Left lung (tissue), 14 donors: ENCODE measurements at places on chromosomes 13 and 19.

DNA sequence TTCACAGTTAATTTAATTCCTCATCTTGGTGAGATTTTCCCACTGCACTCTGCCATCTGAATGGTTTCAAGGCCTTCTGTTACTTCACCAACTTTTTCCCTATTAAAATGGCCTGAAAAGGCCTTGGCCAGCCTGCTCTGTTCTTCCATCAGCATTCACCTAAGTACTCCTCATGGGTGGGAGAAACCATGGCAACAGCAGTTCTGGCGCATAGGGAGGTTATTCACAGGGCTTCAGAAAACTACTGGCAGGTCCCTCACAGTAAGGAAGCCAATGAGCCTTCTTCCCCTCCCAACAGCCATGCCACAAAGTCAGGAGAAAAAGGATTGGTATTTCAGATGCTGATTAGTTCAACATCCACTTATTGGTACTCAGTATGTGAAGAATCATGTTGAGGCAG lies 17.2 kb upstream of the GJB2 start:
- DNase-seq = no peak

GRCh38 chr13:28355046-28355821 lies 139.7 kb downstream of the FLT1 start:
- DNase-seq = no peak

- DNase-seq = peak; percentile 81
These were observed at the start of gene TNFRSF19 for GRCh38 chr13:23570099-23570920. Gene TNFRSF19, plus strand, starts transcription at chr13:23570412. Its CDS starts 19,772 bp downstream, at chr13:23590184.

GRCh38 chr13:69567514-69567913 lies 540.1 kb upstream of the ATXN8OS start:
- DNase-seq = no peak

- DNase-seq = no peak
These were observed 37.6 kb downstream of the ACTN4 start for GRCh38 chr19:38684862-38685665.
